ENCODE measurements at places on chromosomes 13 and 19. TPM values are rescaled to one million over a fixed set of nuclear protein-coding genes. Genes with fewer than 3 reads are reported as not detected.

DNA sequence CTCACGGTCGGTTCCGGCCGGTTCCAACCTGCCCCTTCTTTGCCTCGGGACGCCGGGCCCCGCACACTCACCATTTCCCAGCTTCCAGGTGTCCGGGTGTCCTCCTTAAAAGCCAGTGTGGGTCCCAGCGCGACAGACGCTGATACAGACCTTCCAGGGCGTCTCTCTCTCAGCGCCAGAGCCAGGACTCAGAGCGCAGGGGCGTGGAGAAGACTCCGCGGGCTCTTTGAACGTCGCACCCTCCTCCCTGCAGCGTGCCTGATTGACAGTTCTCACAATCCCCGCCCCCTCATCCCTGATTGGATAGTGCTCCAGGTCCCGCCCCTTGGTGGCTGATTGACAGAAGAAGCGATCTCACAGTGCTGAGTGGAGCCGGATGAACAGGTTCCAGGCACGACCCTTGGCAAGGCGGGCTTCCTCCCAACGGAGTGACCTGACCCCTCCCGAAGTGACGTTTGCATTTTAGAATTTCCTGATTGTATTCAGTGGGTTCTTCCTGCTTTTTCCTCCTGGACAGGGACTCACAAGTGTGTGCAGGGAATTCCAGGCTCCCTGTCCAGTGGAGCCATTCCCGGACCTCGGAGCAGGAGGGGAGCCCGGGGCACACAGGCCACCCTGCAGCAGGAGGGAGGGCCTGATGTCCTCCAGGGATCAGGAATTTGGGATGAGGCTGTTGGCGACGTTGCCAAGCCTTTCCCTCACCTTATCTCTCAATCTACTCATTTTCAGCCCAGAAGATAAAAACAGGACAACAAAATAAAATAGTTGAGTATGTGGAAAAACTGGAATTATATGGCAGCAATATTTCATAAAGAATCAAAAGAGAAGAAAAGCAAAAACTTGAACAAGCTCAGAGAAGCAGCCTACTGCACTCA, at the start of gene ZNF823:
Gene ZNF823 (minus strand): TSS at position 201 of the 875 bp plus-strand sequence. CDS start 127 bp downstream, at position 74.
- DNase-seq, result peak; percentile 96

DNA sequence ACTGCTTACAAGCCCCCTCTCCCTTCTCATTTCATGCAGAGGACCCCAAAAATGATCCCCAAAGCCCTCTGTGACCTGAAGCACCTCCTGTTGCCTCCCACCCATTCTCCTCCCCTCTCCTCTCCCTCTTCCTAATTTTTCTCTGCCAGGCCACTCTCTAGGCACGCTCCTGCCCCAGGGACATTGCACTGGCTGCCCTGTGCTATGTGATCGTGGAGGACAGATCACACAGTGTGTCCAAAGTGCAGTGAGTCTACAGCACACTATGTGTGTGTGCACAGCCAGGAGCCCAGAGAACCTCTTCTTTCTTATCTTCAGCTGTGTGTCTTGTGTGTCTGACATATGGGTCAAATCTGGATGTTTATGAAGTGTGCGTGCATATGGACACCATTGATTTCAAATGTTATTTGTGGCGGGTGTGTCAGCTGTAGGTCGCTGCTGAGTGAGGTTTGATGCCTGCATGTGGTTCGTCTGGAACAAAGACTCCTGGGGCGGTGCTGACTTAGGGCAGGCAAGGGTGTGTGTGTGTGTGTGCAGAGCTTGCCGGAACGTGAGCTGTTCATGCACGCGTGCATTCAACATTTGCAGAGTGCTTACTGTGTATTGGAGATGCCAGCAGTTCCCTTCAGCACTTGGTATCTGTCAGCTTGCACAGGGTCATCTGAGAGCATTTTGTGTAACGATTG, 2.1 kb upstream of the KLHL26 start:
- no peak for DNase-seq

- DNase-seq, result no peak
Measured at GRCh38 chr19:2475018-2475701, 767 bp upstream of the GADD45B start.

- DNase-seq, result no peak
Measured at GRCh38 chr13:51781246-51782022, 22.5 kb downstream of the DHRS12 start.

GRCh38 chr13:18944501-18945068, 237.0 kb downstream of the TUBA3C start:
- no peak for DNase-seq

HAUS8 gene
- 2.0 TPM for total RNA-seq

- DNase-seq, result peak; percentile 77
Measured at GRCh38 chr19:33193865-33194362, at the start of gene LRP3. Gene LRP3 (plus strand): TSS chr19:33194330. CDS start chr19:33194786, 456 bp downstream.

KRTDAP gene
- not detected for total RNA-seq

KLHL1 gene
- 70.9 TPM for total RNA-seq

FKRP gene
- total RNA-seq, result 12.6 TPM

GRCh38 chr13:23673354-23673753, 103.1 kb downstream of the TNFRSF19 start:
- peak; percentile 44 for DNase-seq

PPP6R1 gene
- total RNA-seq, result 11.0 TPM

DNA sequence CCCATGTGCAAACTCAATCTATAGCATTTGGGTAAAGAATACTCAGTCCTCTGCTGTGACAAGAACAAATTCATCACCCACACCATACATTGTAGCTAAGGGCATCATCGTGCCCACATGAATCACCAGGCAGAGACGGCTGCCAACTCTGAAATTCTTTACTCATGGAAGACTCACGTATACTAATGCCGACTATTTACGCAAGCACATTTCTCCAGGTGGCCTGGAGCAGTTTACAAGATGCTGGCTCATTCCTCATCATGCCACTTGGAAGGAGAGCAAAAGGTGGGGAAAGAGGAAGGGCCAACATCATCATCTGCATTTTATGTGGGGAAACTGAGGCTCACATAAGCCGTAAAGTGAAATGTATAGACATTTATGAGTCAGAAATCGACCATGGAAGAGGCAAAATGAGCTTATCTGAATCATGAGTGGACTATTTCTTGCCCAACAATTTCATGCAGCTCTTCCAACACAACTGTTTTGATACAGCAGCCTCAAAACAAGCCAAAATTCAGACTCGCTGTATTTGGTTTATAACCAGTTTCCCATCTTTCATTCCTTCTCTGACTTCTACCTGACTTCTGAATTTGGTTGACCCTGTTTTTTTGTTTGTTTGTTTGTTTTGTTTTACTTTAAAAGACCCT, 213.9 kb upstream of the SERP2 start:
- DNase-seq, result no peak

GRCh38 chr19:46903458-46903857, 42.7 kb downstream of the ARHGAP35 start:
- no peak for DNase-seq

SELENOV gene
- total RNA-seq, result 0.41 TPM

GRCh38 chr13:108268466-108269112, 929 bp upstream of the TNFSF13B start:
- DNase-seq, result no peak

DNA sequence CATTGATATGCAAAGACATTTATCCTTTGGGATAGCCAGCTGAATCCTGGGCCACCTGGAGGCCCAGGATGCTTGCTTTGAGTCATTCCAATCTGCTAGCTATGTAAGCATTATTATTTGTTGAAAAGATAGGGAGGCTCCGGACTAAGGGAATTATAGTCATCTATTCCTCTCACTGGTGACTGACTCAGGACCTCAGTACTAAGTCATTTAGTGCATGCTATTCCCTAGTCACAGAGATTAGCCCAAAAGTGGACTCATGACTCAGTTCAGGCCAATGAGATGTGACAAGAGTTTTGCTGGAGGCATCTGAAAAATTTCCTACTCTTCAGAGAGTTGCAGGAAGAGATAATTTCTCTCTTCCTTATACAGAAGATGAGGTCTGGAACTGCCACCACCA, 67.9 kb upstream of the ITM2B start:
- no peak for DNase-seq

ZNF665 gene
- 6.1 TPM for total RNA-seq

- no peak for DNase-seq
Measured at GRCh38 chr19:19427944-19428343, 22.5 kb downstream of the GATAD2A start.

CD70 gene
- not detected for total RNA-seq

CEACAM20 gene
- not detected for total RNA-seq

DNA sequence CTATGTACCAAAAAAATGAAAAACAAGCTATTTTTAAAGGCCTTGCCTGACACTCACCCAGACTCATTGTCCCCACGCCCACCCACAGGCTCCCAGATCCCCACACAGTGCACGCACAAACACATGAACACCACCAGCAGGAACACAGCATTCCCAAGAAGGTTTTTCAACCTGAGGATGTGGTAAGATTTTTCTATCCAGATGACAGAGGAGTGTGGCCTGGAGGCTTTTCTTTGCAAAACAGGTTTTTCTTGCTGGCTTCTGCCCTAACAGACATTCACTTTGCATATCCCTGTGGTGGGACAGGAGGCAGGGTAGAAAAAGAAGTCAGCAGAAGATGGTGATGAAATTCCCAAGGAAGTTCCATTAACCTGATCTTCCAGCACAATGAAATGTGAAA, 97.8 kb downstream of the KLF12 start:
- no peak for DNase-seq

ZNF66 gene
- total RNA-seq, result 16.3 TPM

GRCh38 chr13:53694814-53695532, 666.4 kb downstream of the OLFM4 start:
- DNase-seq, result no peak

- DNase-seq, result no peak
Measured at GRCh38 chr19:32677657-32678056, 2.0 kb downstream of the RGS9BP start.

CYP2F1 gene
- not detected for total RNA-seq

DNA sequence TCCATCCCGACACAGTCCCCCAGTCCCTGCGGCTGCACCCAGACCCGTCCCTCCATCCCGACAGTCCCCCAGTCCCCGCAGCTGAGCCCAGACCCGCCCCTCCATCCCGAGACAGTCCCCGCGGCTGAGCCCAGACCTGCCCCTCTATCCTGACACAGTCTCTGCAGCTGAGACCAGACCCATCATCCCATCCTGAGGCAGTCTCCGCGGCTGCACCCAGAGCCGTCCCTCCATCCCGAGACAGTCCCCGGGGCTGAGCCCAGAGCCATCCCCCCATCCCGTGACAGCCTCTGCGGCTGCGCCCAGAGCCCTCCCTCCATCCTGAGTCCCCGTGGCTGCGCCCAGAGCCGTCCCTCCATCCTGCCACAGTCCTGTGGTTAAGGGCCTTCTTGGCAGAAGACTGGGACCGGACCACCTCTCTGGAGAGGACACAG, 28.8 kb upstream of the TMEM255B start:
- no peak for DNase-seq

- no peak for DNase-seq
Measured at GRCh38 chr19:8324186-8325050, 3.1 kb downstream of the RPS28 start.

IZUMO1 gene
- total RNA-seq, result not detected

ELL gene
- 7.7 TPM for total RNA-seq

GRCh38 chr13:81658598-81659370, 1317.9 kb upstream of the SPRY2 start:
- DNase-seq, result no peak

GSX1 gene
- total RNA-seq, result 0.41 TPM

GRCh38 chr19:1507763-1508506, 4.9 kb downstream of the ADAMTSL5 start:
- DNase-seq, result peak; percentile 99

LYPD5 gene
- 2.0 TPM for total RNA-seq

C19orf81 gene
- total RNA-seq, result not detected

- no peak for DNase-seq
Measured at GRCh38 chr19:39968789-39969188, 2.2 kb upstream of the PSMC4 start.

- no peak for DNase-seq
Measured at GRCh38 chr13:100547791-100548201, 40.8 kb downstream of the GGACT start.

DNA sequence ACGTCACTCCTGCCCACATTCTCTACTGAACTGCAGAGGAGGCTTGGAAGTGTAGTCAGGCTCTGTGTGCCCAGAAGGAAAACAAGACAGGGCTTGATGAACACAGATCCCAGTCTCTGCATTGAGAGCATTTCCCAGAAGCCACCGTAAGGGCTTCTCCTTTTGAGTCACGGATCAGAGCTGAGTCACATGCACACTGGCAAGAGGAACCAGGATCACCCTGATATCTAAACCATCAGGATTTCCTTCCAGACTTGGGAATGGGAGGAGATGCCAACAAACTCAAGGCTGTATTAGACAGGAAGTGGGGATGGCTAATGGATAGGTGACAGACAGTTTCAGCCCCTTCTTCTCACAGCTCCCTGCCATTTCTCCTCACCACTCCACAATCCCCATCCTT, 17.7 kb upstream of the FBXO17 start:
- no peak for DNase-seq

GRCh38 chr19:35206379-35206778, 22.2 kb downstream of the FAM187B start:
- no peak for DNase-seq

KIR2DL1 gene
- total RNA-seq, result not detected

CEACAM16 gene
- not detected for total RNA-seq

DNA sequence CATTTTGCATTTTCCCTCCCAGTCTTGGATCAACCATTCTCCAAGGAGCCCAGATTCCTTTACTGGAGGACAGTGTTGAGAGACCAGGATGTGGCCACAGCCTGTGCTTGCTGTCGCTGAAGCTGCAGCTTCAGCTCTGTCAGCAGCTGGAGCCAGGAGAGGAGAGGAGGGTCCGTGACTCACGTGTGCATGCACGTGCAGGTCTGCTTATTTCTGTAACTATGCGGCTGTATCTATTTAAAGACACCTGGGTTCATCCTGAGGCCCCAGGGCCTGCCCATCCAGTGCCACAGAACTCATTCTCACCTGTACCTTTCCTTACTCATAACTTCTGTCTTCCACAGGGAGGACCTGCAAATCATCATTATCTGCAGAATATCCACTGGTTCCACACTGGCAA, 8.2 kb upstream of the LAMP1 start:
- no peak for DNase-seq

ZNF77 gene
- 6.9 TPM for total RNA-seq

DNA sequence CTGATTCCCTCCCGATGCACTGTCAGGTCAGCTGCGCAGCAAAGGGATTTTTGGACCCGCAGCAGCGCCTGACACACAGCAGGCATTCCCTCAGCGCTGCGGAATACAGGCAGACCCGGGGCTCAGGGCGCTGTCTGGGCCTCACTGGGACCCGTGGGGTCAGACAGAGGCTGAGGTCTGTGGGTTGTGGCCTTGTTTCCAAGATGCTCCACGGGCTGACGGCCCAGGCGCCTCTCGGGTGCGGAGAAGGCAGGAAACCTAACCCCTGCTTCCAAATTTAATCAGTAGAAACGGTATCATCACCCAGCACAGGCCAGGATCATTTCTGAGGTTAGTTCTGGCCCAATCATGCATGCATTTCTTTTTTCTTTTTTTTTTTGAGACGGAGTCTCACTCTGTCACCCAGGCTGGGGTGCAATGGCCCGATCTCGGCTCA, 686 bp upstream of the RNF126 start:
- no peak for DNase-seq

- no peak for DNase-seq
Measured at GRCh38 chr19:38055655-38056521, 148.9 kb downstream of the SIPA1L3 start.

TMEM38A gene
- 8.6 TPM for total RNA-seq

BTBD2 gene
- 41.2 TPM for total RNA-seq
